ENCODE measurements at places on chromosomes 1 and 21.

DNA sequence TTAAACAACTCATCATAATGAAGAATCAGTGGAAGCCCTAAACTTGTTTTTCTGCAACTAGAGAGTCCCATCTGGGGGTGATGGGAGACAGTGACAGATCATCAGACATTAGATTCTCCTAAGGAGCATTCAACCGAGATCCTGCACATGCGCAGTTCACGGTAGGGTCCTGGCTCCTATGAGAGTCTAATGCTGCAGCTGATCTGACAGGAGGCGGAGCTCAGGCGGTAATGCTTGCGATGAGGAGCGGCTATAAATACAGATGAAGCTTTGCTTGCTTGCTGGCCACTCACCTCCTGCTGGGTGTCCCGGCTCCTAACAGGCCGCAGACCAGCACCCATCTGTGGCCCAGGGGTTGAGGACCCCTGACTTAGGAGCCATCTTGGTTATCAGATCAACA lies 247.2 kb downstream of the FMN2 start:
- no peak for DNase-seq

- no peak for DNase-seq
Measured at GRCh38 chr1:34050709-34051485, 114.1 kb downstream of the CSMD2 start.

DNA sequence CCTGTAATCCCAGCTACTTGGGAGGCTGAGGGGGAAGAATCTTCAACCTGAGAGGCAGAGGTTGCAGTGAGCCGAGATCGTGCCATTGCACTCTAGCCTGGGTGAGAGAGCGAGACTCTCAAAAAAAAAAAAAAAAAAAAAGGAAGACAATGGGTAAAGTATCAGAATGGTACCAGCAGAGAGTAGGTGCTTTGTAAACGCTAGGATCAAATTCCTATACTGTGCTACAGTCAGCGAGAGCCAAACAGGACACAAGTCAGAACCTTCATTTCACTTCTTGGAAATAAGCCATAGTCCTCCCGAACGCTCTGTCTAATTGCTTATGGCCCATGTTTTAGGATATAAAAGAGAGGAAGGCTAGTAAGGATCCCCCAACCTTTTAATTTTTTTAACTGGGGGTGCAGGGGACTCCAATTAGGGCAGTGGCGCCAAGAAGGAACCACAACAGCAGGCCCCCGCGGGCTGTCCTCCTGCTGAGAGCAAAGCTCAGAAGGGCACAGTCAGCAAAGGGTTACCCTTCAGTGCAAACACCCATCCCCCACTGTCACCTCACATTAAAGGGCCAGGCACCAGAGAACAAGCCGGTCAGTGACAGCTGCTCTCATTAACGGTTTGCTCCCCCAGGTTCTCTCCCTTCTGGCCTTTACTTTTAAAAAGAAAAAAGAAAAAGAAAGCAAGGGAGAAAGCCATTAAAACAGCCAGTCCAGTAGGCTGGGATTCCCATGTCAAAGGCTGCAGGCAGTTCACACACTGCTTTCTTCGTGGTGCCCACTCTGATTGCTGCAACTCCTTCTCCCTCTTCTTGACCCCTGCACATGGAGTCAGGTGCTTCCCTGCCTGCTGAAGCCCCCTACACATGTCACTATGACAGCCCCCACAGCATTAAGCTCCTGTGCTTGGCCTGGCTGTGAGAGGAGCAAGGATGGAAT lies 69.4 kb downstream of the PLPP3 start:
- no peak for DNase-seq

- no peak for DNase-seq
Measured at GRCh38 chr21:28513428-28513827, 479.2 kb downstream of the LTN1 start.

GRCh38 chr1:45862008-45862407 lies 58.6 kb downstream of the MAST2 start:
- DNase-seq = no peak

DNA sequence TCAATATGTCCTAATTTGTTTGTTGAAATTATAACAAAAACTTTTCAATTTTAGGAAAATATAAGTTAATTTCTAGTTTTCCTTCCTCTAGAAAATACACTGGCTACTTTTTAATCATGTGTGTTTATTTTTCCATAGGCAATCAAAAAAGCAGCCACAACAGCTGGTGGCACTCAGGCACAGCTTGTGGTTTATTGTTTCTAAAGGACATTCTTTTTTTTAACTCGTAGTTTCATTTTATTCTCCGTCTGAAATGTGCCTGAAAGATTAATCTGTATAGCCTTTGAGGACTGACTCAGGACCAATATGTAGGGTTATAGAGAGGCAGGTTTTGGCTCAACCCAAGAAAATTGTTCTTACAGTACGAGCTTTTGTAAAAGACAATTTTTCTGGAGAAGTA lies 20.7 kb upstream of the STX12 start:
- DNase-seq = no peak

GRCh38 chr1:231075020-231075419 lies 35.0 kb upstream of the FAM89A start:
- no peak for DNase-seq

GRCh38 chr1:173057984-173058383 lies 7.2 kb upstream of the TNFSF18 start:
- no peak for DNase-seq

DNA sequence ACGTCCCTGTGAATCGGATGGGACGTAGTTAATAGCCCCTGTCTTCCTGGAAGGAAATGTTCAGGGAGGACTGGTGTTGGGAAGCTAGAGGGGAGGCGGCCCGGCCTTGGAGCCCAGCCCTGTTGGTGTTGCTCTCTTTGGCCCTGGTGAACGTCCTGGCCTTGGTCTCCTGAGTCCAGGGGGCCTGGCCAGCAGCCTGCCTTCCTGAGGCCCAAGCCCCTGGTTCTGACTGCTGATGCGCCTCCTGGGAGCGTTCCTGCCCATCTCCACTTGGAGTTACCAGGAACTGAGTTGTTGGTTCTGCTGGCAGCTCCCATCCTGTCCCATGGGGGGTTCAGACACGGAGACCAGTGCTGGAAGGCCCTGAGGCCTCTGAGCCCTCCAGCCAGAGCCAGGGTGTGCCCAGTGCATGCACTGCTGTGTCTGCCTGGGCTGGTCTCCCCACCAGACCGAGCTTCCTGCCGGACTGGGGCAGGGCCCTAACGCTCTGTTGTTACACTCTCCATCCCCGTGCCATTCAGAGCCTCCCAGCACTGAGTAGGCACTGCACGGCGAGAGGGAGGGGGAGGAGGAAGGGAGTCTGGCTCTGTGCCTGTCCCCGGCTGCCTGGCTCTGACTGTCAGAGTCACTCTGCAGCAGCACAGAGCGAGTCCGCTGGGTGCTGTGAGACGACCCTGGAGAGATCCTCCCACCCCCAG lies 382.5 kb upstream of the VAMP3 start:
- DNase-seq = no peak

DNA sequence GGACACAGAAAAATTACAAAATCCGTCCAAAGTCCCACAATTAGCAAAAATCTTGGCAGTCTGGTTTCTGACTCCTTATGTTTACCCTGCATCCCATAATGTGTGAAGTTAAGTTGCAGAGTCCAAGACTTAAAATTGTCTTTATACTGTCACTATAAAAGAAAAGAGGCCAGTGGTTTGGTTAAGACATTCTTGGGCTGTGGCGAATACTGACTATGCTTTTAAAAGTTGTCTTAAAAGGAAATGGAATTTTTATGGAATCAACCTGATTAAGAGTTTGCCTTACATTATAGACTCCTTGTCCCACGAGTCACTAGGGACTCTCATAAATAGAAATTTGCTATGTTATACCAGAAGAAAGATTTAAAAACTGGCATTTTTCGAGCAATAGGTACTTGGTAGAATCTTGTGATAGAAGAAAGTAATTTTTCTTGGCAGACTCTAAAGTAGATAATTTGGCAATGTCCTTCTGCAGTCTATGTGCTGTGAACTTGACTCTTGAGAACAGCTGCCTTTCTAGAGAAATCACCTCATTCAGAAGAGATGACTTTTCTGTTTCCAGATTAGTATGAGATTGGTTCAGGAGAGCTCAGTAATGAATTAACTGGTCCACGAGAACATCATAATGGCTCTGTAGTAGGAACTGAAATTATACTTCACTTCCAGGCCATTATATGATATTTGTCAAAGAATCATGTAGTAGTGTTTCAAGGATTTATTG lies 31.8 kb downstream of the NTNG1 start:
- no peak for DNase-seq

- DNase-seq = no peak
Measured at GRCh38 chr1:104264521-104264920, 514.8 kb downstream of the AMY1C start.

GRCh38 chr1:22641906-22642636 lies 1.4 kb upstream of the C1QC start:
- no peak for DNase-seq

GRCh38 chr1:34650090-34650489 lies 104.8 kb upstream of the GJB5 start:
- no peak for DNase-seq

DNA sequence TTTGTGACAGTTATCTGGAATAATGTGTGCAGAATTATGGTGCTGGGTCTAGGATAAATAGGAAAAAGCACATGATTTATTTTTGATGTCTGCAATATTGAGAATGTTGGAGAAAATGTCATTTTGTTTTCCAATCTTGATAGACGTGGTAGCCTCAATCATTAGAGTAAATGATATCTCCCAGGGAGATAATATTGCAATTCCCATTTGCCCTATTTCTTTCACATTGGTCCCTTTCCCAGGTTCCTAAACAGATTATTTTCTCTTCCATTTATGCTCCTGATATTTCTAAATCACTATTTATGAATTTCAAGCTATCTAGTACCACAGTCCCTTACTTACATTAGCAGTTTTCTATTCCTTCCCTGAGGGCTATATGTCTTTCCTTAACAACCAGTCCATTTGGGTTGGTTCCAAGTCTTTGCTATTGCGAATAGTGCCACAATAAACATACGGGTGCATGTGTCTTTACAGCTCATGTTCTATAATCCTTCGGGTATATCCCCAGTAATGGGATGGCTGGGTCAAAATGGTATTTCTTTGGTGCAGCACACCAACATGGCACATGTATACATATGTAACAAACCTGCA lies 447.3 kb downstream of the PLA2G4A start:
- DNase-seq = no peak

- DNase-seq = no peak
Measured at GRCh38 chr1:28507247-28507645, 1.4 kb downstream of the RCC1 start.

DNA sequence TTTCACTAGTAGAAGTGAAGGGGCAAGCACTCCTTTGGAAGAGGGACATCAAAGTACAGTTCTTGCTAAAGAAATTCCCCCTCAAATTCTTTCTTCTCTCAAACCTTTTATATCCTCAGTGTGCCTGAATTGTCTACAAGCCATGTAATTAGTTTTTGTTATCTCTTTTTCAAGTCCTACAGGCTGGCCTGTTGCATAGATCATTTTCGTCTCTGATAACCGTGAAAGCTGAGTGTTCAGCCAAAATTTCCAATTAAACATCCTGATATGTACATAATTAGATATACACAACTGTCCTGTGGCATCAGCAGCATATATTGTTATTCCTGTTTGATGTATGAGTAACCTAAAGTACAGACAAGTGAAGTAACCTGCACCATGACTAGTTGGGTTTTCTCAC lies 375.5 kb upstream of the ST6GALNAC5 start:
- DNase-seq = no peak

DNA sequence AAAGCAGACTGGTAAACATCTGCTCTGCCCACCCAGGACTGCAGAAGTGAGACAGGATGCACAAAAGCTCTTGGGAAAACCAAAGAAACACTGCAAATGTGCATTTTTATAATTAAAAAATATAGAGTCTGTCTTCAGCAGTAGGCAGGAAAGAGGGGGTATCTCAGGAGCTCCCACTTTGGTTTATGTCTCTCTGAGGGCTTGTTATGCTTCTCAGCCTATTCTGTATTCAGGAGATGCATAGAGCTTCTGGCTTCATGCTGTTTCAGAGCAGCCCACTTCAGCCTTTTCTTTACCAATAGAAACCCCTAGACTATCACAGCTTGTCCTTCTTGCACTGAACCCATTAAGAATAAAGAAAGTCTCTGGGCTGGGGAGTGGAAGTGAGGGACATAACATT lies 148.0 kb downstream of the ROR1 start:
- DNase-seq = no peak

DNA sequence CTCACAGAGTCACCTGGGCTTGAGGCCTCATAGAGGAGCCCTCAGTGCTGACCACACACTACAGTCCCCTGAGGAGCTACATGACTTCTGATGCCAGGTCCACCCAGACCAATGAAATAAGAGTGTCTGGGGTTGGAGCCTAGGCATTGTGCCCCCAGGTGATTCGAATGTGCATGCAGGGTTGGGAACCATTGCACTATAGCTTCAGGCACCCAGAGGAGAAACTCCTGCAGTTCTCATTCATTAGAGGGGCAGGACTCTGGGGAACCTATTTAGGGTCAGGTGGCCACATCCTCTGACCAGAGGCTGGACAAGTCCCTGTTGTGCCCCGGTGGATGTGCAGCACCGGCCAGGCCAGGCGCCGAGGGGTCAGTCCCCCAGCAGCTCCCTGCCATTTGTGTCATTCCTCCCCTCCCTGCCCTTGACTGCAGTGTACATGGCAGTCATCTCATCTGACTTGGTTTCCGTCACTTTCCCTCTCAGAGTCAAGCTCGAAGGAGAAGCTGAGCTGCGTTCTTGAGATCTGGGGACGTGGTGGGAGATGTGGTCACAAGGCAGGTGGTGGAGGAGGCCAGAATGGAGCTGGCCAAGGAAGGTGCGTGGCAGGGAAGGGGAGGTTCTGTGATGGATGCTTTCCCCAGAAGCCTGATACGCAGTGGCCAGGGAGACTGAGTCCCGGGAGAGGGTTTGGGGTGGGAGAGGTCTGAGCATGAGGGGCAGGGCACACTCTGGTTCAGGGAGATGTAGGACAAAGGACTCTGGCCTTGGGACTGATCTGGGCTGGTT lies 6.4 kb downstream of the CLDN19 start:
- no peak for DNase-seq

DNA sequence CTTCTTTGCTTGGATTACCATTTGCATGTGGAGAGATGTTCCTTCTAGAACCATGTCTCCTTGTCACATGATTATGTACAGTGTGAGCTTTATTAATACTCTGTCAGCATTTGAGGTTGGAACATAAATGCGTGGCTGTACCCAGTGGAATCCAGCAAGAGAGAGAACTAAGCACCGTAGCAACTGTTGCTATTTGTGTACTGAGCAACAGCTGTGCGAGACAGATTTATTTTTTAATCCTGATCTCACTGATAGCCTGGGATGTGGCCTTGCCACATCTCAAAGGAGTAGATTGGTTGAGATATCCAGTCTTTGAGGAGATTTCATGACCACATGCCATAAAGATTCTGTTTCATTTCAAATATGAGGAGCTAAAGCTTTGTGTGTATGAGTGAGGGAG lies 43.4 kb downstream of the KIF1B start:
- DNase-seq = no peak

- DNase-seq = no peak
Measured at GRCh38 chr1:25018110-25018735, 88.1 kb upstream of the RUNX3 start.

GRCh38 chr1:53094533-53094919 lies 32.5 kb downstream of the PODN start:
- DNase-seq = no peak

- DNase-seq = no peak
Measured at GRCh38 chr1:225044258-225044657, 114.8 kb downstream of the DNAH14 start.
